ENCODE measurements at places on chromosomes 3 and 15.

GRCh38 chr3:181637456-181637855 is 74.3 kb upstream of the SOX2 start:
- no peak for DNase-seq

DNA sequence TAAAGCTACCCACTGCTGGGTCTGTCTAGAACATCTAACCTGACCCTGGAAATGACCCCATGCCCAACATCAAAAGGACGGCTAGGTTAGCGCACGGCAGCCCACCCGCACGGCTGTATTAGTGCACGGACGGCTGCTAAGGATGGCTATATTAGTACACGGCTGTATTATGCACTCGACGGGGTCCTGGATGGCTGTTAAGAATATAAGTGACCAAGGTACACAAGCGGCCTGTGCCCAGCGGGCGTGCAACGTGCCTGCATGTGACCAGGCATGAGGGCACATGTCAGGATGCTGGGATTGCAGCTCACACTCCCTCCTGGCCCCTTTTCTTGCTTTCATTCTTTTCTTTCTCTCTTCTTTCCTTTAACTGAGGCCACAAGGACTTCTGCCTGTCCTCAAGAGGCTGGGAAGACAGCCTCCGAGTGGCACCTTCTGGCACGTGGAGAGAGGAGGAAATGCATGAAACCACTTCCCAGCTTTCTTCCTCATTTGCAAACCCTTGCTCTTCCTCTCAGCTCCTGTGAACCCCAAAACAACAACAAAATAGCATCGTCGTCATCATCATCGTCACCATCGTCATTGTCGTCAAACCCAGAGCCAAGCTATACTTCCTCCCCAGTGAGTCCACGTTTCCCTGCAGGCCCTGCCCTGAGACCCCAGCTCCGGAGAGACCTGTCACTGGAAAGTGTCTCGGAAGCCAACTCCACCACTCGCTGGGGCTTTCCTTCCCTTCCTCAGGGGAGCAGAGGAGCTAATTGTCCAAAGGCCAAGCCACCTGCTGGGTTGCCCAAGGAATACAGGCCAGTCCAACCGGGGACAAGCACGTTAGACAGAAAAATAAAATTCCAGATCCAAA is 101.8 kb downstream of the CHSY1 start:
- DNase-seq = no peak

GRCh38 chr3:129429080-129429451 is 630 bp upstream of the EFCAB12 start:
- DNase-seq = no peak

GRCh38 chr3:177181418-177181817 is 15.9 kb downstream of the TBL1XR1 start:
- no peak for DNase-seq
